ENCODE measurements at places on chromosomes 16 and 17.
A peak's percentile ranks its signal among the peaks of the same experiment; 100 is the strongest.

DNA sequence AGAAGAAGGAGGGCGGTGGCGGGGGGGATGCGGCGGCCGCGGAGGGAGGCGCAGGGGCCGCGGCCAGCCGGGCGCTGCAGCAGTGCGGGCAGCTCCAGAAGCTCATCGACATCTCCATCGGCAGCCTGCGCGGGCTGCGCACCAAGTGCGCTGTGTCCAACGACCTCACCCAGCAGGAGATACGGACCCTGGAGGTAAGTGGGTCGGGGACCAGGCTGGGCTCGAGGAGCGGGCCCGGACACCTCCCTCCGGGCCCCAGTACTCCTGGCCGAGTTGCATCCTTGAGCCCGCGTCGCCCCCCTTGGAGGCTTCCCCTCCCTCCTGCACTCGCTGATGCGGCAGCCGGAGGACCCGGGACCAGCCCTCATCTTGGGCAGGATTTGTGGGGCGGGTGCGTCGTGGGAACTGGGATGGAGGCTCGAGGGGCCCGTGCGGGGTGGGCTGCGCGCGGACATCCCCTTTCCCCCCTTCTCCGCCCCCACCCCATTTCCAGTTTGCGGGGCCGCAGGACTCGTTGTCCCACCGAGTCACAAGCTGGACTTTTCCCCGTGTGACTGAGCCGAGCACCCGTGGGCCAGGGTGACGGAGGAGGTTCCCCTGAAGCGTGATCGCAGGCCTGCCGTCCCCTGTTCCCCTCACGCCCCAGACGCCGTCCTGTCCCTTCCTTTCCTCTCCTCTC lies 572 bp downstream of the KSR1 start:
- DNase-seq: no peak

GRCh38 chr17:29557739-29558116 lies 9.1 kb downstream of the ABHD15 start:
- no peak for DNase-seq

DNA sequence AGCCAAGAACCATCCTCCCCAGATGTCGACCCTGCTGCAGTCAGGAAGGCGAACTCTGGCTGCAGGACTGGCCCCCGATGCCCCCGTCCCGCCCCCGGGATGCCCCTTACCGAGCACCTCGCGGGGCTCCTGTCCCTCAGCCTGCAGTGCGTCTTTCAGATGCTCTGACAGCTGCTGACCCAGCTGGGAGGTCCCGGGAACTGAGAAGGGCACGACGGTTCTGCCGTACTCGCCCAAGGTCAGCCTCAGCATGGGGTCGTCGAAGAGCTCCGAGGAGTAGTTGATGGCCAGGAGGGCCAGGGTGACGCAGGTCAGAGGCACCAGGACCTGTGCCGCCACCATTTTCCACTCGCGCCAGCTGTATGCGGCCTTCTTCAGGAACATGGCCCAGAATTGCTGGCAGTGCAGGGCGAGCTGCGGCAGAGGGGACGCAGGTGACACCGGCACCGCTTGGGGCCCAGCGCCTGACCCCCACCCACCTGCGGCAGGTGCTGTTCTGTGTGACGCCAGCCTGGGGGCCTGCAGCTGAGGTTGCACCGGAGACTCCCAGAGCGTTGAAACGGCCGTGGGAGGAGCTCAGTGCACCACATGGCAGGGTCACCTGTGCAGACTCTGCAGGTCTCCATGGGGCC lies 20.1 kb upstream of the RNPS1 start:
- no peak for DNase-seq

DNA sequence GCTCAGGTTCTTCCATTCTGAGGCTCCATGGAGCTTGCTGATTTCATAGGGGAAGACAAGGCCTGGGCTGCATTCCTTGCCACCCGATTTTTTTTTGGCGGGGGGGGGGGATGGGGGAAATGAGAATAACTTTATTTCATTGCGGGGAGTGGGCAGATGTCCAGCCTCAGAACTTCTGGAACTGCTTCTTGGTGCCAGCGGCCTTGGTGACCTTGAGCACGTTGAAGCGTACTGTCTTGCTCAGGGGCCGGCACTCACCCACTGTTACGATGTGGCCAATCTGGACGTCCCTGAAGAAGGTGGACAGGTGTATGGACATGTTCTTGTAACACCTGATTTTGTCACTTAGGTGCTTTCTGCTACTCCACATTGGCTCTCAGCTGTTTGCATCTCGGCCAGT lies 8.3 kb upstream of the CENPT start:
- DNase-seq: no peak

GRCh38 chr16:20899477-20900298 lies 470 bp downstream of the DCUN1D3 start:
- peak; percentile 17 for DNase-seq

All from neuronal stem cell (in vitro differentiated cells).